Activated CD4-positive, CD25-positive, alpha-beta regulatory T cell (primary cell): ENCODE measurements at places on chromosomes 6 and 20.

- no peak for DNase-seq
Observed at GRCh38 chr20:58839474-58839874, 11.2 kb downstream of the GNAS-AS1 start.

DNA sequence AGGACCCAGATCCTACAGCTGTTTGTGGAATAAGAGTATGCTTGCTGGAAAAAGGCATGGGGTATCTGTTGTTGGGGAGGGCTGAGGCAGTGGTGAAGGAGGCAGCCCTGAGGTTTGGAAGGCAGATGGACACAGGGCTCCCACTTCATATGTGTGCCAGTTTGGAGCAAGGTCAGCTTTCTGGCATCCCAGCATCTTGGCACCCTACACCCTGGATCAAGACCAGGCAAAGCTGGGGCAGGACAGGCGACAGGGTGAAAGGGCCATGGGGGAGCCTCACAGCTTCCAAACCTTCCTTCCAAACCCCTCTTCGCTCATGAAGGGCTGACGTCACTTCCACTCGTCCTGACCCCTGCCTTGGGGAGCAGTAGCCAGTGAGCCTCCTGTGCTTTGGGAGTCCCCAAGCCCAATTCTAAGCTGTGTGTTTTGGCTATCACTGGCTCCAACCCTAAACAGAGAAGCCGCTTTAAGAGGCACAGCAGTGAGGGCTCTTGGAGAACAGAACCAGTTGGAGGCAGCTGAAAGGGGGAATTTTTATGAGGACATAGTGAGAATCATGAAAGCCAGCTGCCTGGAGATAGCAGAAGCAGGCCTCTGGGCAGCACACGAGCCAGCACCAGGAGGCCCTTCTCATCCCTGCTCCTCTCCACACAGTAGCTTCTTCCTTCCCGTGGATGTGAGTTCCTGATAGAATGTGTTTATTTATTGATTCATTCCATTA is 448.6 kb upstream of the CDH4 start:
- no peak for DNase-seq

DNA sequence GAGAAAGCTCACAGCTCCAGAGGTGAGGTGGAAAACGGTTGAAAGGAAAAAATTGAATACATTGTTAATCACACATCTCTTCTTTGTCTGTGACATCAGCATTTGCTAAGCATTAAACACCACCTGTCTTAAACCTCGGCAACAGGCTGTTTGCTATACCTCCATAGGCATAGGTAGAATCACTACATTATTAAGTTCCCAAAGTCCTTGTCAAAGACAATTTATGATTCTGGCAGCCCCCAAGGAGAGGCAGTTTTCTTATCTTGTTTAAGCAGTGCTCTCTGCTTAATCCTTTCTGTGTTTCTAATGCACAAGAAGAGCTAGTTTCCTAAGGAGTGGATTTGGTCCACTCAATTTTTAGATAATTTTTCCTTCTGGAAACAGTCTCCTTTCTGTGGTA is 249.7 kb downstream of the NKAIN2 start:
- DNase-seq: no peak

DNA sequence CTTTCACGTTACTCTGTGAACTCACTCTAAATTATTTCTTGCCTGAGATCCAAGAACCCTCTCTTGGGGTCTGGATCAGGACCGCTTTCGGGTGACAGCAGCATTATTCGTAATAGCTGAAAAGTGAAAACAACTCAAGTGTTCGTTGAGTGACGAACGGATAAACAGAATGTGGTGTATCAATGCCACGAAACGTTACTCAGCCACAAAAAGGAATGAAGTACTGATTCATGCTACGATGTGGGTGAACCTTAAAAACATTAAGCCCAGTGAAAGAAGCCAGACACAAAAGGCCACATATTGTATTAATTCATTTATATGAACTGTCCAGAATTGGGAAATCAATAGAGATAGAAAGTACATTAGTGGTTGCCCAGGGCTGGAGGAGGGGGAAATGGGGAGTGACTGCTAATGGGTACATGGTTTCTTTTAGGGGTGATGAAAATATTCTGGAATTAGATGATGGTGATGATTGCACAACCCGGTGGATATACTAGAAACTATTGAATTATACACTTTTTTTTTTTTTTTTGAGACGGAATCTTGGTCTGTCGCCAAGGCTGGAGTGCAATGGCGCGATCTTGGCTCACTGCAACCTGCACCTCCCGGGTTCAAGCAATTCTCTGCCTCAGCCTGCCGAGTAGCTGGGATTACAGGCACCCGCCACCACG is 8.4 kb downstream of the PTGIS start:
- DNase-seq: no peak

- DNase-seq: no peak
Observed at GRCh38 chr6:26029857-26030653, 57.2 kb upstream of the HFE start.

GRCh38 chr6:73586416-73586974 is 65.7 kb upstream of the EEF1A1 start:
- DNase-seq: no peak

DNA sequence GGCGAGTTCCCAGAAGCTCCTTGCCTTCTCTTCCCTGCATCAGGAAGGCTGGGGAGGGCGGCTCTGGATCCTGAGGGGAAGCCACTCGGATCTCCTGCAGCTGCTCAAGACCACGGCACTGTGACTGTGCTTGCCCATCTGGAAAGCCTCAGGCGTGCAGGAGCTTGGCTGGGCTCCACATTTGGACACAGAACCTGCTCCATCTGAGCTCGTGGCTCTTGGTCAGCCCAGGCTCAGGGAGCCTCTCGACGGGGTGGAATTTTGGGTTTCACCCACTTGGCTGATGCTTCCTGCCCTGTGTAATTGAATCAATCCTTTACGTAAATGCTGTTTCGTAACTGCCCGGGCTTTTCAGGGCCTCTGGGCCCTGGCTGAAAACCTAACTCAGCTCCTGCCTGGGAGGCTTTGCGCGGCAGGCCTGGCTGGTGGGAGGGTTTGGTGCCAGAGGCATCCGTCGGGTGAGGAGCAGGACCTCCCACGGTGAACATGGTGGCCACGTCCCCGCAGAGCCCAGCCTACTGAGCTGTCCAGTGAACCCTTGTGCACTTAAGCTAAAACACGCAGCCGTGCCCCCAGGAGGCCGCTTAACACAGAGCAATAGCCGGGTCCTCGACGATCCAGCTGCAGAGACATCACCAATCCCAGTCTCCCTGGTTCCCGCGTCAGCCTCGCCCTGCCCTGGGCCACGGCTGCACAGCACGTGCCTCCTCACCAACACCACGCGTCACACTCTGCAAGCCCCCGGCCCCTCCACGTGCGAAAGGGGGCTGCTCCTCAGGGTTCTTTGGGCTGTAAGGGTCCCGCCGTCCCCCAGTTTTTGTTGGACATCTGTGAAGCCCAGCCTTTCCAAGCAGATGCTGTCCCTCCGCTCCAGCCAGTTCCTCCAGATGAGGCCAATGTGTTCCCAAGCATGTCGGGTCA is 241.0 kb downstream of the DLL1 start:
- no peak for DNase-seq

DNA sequence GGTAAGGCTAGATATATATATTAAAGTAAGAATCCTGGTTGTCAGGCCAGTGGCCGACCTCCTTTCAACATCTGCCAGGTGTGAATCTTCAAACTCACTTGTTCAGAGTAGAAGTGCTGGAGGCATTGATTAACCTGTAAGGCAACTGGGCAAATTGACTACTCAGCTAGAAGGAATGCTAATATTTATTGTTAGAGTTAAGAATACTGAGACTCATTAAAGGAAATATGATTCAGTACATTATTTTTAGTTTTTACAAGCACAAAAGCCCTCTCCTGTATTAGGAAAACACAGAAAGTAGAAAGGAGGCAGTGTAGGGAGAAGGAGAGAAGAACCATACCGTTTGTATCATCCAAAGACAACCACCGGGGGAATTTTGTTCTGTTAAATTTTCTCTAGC is 53.5 kb downstream of the RIPOR2 start:
- no peak for DNase-seq

DNA sequence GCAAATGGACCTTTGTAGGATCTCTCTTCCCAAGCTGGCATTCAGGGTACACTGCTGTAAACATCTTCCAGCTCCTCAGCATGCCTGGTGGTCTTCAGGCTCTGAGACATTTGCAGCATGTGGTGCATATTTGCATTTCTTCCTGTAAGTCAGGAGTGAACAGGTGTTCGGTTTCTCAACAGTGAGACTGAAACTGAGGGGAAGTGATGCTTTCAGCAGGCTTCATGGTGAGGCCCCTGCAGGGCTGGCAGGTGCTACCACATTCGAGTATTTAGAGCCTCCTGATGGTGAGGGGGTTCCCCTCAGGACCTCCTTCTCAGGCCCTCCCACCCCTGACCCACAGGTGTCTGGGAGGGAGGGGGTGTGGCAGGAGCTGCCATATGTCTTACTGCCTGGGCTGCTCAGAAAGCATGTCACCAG is 15.1 kb downstream of the MYBL2 start:
- no peak for DNase-seq

DNA sequence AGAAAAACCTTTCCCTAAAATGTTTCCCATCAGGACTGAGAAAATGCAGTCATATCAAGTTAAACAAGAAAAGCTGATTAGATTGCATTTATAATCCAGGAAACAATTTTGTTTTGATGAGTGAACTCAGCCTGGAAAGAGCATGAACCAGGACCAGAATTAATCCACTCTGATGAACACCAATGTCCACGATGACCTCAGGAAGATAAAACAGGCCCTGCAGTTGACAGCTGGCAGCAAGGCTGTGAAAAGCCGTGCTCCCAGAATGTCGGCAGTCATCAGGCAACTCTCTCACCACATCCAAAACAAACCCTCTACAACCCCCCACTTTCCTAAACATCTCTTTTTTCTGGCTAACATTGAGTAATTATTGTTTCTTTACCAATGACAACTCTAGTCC is 74.0 kb upstream of the PROKR2 start:
- DNase-seq: no peak

DNA sequence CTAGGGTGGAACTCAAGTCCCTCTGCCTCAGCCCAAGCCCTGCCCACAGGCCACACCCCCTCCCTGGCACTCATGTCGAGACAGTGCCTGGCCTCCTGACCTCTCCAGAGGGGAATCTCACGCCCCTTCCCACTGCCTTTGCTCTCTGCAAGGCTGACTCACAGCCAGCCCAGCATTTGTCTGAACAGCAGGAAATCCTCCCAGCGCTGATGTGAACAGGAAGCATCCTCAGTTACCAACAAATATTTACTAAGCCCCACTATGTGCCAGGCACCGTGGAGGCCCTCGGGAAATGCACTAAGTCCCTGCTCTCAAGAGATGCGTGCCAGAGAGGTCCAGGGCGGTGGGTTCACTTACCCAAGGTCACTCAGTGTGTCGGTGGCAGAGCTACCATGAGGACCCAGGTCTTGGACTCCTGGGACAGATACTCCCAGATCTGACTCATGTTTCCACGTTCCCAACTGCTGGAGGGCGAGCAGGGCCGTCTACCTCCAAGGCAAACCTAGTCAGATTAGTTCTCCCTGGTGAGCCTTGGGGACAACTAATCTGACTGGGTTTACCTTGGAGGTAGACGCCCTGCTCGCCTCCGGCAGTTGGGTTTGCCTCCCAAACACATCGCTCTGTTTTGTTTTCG is 7.8 kb downstream of the ADA start:
- DNase-seq: peak; percentile 15

GRCh38 chr20:22836877-22837276 is 198.2 kb upstream of the SSTR4 start:
- DNase-seq: no peak

DNA sequence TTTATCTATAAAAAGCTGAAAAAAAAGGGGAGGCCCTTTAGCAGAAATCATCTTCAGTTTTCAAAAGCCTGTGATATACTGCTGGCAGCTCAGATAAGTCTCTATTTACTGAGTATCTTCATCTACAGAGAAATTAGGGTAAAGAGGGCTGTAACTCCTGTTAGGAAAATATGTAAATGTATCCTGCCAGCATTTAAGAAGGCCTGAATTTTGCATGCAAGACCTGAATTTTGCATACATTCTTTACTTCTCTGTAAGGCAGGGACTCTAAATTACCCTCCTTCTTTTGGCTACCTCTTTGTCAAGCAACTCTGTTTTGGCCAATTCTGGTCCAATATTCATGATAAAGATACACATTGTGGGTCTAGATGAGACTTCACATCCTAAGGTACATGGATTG is 150.6 kb upstream of the SPACA1 start:
- no peak for DNase-seq

DNA sequence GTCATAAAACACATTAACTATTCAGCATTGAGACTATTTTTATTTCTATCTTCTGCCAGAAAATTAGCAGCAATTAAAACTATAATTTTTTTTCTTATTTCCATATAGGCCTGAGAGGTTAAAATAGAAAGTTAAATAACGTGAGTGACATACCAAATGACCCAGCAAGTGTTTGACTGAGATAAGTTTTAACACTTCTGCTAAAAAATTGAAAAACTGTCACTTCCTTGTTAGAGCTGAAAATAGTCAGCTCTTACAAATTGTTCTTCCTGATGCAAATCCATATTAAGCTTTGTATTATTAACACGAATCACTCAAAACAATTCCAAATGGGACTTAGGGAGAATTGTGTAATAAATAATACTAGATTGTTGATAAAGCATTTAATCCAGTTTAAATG is 26.5 kb upstream of the STX11 start:
- DNase-seq: no peak

DNA sequence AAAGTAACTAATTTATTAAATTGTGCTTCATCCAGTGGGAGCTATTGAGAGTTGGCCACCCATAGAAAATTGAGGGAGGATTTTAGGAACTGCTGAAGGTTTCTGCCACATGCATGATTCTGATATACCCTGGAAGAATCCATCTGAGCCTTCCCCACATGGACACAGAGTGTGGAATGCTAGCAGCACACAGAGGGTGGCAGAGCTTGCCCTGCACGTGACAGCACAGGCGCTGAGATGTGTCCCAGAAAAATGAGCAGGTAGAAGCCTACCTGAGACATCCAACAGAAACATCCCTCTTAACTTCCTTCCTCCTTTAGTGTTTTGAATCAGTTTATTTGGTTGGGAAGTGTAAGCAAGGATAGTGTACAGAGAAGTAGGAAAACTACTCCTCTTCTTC is 96.9 kb downstream of the MTHFD1L start:
- no peak for DNase-seq

- no peak for DNase-seq
Observed at GRCh38 chr20:25040438-25040831, 17.5 kb downstream of the ACSS1 start.

- DNase-seq: no peak
Observed at GRCh38 chr6:51398064-51398705, 579.5 kb downstream of the TFAP2B start.

DNA sequence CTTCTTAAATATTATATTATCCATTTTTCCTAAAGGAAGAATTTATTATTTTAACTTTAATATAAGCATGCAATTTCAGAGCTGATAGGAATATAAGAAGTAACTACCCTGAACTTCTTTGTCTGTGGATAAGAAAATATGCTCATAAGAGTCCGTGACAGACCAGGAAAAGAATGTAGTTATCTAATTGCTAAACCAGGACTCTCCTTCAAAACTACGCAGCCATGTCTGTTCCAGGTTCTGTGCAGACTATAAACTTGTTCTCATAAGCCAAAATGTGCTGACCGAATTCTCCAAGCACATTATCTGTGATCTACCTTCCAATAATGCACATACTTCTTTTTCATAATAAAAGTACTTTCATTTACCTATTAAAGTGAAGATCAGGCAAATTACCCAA is 116.5 kb downstream of the TRDN start:
- DNase-seq: no peak

- DNase-seq: no peak
Observed at GRCh38 chr6:21200134-21200870, 393.2 kb upstream of the SOX4 start.

GRCh38 chr20:62832951-62833391 is 16.1 kb downstream of the COL9A3 start:
- DNase-seq: no peak
